ENCODE measurements at places on chromosomes 5 and 9. TPM values are rescaled to one million over a fixed set of nuclear protein-coding genes. Genes with fewer than 3 reads are reported as not detected.

Gene SLC12A2
- total RNA-seq, result 48.7 TPM

Gene SLC23A1
- total RNA-seq, result not detected

Gene GGTA1
- total RNA-seq, result 1.5 TPM

Gene PCDHA6
- total RNA-seq, result 26.8 TPM

Gene ITGA2
- total RNA-seq, result 1.1 TPM

Gene ARSI
- 1.4 TPM for total RNA-seq

Gene ARL14EPL
- total RNA-seq, result not detected

Gene SLC6A3
- 0.18 TPM for total RNA-seq

Gene TMEFF1
- 38.7 TPM for total RNA-seq
